ENCODE measurements at places on chromosomes 13 and 19. TPM values are rescaled to one million over a fixed set of nuclear protein-coding genes. Genes with fewer than 3 reads are reported as not detected.

GRCh38 chr19:17843292-17843827, 4.4 kb downstream of the JAK3 start:
- DNase-seq, result no peak

- no peak for DNase-seq
Measured at GRCh38 chr13:42279986-42280385, 8.0 kb downstream of the AKAP11 start.

GRCh38 chr19:19028526-19028925, 4.8 kb downstream of the SUGP2 start:
- no peak for DNase-seq

- DNase-seq, result no peak
Measured at GRCh38 chr13:52411629-52412028, 5.7 kb upstream of the THSD1 start.

Gene SRRM5
- 0.81 TPM for total RNA-seq

Gene MAP3K10
- total RNA-seq, result 147 TPM
